H4 (cell line): ENCODE measurements at places on chromosomes 3 and 15. TPM values are rescaled to one million over a fixed set of nuclear protein-coding genes. Genes with fewer than 3 reads are reported as not detected.

DNA sequence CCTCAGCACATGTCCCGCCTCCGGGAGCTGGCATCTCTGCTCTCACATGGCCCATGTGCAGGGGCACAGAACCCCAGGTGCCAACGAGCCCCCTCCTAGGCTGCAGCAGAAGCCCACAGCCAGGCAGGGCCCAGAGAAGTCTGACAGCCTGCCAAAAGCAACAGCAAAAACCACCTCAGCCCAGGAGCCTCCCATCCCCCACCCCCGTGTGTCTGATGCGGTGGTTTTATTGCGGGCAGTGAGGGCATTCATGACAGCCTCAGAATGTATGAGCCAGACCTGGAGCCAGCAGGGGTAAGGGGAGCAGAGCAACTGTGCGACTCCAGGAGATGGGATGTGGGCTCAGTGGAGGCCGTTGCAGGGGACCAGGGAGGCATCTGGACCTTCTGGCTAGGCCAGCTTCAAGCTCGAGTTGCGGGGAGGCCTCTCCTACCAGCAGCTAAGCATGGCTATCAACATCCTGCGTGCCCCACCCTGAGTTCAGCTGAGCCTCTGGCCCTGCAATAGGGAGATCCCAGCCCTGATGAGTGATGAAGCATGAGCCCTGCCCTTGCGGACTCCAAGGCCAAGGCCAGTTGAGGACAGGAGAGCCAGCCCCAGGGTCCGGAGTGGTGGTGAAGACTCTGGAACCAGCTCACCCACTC lies 52.5 kb downstream of the CYP11A1 start:
- peak; percentile 41 for DNase-seq

The ZIC1 gene
- 20.8 and 34.1 TPM in 2 replicates for total RNA-seq

DNA sequence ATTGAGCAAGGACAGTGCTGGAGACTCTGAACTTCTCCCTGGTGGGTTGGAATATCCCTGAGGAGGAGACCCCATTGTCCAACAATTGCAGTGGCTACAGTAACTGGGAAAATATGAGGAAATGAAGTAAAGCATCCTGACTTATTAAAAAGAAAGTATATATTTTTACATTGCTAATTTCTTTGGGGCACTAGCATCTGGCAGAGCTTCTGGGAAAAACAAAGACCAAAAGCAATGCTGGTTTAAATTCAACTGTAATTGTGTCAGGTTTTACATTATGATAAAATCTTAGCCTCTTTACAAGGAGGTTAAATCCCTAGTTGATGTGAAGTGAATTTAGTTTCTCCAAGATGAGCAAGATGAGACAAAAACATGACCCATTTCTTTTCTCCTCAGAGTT lies 454.0 kb upstream of the RBMS3 start:
- DNase-seq = no peak

DNA sequence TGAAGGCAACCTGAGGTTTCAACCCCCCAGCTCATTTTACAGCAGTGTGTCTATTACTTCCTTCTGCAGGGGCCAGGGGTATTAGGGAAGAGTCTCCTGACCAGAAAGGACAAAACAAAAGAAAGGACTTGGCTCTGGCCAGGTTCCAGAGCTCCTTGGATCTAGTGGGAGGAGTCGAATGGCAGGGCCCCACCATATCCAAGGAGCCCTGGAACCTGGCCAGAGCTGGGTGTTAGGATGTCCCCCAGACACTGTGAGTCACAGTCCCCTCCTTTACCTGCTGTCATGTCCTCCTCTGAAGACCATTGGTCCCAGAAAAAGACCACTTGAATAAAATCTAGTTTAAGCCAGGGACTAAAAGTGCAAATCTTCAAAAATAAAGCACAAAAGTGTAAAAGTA lies 113.2 kb downstream of the EEFSEC start:
- DNase-seq = no peak

- no peak for DNase-seq
Measured at GRCh38 chr3:1197051-1197450, 104.2 kb downstream of the CNTN6 start.

The IQCH gene
- 0.43 and 1.4 TPM in 2 replicates for total RNA-seq

DNA sequence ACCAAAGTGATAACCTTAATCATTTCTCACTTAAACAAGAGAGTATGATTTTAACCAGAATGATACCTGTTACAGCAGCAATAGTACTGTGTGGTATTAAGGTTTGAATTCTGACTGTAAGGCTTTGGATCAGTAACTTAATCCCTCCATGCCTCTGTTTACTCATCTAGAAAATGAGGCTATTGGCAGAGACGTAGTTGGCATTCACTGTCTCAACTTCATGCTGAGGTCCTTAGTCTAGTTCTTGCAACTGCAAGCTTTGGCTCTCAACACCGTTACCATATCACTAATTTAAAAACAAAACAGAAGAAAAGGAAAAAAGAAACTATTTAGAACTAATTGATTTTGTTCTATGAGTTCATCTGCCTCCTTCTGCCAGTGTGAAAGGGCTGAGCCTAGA lies 875.4 kb downstream of the MCTP2 start:
- no peak for DNase-seq

The SEMA7A gene
- total RNA-seq = 0.53 and 0.91 TPM in 2 replicates

The GOLGA8H gene
- total RNA-seq = 0.46 TPM in 1 of 2 replicates, not detected in the other

- no peak for DNase-seq
Measured at GRCh38 chr3:27986234-27986879, 255.1 kb upstream of the CMC1 start.

DNA sequence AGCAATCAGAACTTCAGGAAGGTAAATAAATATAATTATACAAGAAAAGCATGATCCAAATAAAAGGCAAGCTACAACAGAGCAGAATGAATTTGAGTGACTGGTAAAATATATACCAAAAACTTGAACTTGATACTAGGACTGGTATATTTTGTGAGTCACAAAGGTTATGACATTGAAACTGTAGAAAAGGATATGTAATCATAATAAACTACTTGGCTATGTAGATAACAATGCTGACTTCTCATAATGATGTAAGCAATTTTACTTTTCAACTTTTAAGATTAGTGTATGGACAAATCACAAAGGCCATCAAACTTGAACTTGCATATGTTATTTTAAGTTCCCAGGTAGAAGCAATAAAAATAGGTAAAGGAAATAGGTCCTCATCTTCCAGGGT lies 384.5 kb upstream of the NECTIN3 start:
- no peak for DNase-seq

- no peak for DNase-seq
Measured at GRCh38 chr3:49238274-49239127, 38.5 kb downstream of the C3orf62 start.

GRCh38 chr15:74131628-74132413 lies 1.4 kb downstream of the ISLR2 start:
- DNase-seq = no peak

The OXTR gene
- total RNA-seq = 0.12 and 0.27 TPM in 2 replicates

DNA sequence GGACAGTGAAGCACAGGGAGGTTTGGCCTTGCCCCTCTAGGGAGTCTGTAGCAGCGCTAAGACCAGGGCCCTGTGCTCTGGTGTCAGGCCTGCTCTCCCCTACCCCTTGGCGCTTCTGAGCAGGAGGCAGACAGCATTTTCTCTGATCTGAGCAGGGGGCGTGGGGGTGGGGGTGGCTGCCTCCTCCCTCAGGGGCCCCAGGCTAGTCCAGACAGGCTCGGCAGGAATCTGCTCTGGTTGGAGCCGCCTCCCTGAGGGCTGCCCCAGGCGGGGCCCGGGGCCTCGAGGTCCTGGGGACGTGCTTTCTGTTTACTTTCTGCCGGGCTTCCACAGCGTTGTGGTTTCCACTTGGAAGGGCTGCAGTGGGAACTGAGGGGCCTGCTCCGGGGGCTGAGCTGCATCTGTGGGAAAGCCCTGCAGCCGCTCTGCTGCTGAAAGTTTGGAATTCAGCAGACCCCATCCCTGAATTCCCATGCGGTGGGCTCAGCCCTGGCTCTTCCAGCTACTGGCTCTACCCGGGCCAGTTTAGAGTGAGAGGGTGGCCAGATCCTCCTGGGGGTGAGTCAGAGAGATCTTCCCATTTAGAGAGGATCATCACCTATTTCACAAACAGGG lies 105.4 kb downstream of the LINGO1 start:
- DNase-seq = peak; percentile 45

The TMEM212 gene
- not detected in 2 replicates for total RNA-seq

DNA sequence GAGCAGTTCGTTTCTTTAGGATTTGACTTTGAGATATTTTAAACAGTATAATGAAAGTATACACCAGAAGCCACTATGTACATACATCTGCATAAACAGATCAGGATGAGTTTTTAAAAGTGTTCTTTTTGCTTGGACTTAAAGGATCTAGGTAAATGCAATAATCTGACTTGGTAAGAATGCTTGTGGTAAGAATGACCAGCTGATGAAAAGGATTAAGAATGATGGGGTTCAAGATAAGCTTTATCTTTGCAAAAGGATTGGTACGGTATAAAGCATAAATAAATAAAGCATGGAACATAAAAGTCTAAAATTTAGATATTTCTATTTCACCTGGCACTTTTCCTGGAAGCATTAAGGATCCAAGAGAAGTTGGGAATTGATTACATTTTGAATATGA lies 9.8 kb upstream of the MME start:
- no peak for DNase-seq

DNA sequence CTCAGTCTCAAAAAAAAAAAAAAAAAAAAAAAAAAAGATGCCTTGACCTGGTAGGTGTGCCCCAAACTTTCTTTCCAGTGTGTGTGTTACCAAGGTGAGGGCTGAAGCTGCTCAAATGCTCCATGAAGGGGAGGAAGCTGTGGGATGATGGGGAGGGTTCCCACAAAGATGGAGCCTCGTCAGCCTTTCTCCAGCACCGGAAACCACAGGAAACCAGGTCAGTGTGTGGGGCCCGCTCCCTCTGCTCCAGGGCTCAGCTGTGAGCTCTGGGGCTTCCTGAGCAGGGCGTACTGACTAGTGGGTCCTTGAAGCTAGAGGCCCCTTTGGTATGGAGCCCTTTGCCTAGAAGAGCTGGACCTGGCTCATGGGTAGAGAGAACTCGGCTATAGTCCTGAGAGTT lies 681 bp upstream of the IL17RE start:
- no peak for DNase-seq

The CDCP1 gene
- 0.12 and 0.31 TPM in 2 replicates for total RNA-seq

The TMEM207 gene
- not detected in 2 replicates for total RNA-seq

GRCh38 chr15:101531170-101531569 lies 41.7 kb upstream of the PCSK6 start:
- no peak for DNase-seq

The CIDEC gene
- not detected in 2 replicates for total RNA-seq

DNA sequence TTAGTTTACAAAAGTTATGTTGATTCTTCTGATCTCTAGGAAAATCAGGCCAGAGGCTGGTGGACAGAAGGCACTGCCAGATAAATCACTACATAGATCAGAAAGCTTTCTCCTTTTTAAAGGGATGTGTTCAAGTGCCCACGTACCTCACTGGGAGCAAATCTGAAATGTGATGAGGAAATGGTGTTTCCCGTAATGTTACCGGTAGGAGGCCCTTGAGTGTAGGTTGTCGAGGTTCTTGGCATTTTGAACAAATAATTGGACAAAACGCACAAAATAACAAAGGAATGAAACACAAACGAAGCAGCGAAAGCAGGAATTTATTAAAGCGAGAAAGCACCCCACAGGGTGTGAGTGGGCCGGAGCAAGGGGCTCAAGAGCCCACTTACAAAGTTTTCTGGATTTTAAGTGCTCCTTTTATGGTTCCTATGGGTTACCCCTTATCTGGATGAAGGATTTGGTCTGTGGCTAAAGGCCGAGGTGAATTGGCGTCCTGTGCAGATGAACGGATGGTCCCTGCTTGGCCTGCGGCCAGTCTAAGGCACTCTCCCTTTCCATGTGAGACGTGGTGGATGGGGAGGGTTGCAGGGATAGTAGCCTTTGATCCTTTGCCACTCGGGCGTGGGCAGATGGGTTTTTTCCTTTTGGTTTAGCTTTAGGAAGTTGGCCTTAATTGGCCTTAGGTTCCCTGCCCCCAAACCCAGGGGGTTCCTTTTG lies 1.0 kb downstream of the SNX1 start:
- peak; percentile 19 for DNase-seq

DNA sequence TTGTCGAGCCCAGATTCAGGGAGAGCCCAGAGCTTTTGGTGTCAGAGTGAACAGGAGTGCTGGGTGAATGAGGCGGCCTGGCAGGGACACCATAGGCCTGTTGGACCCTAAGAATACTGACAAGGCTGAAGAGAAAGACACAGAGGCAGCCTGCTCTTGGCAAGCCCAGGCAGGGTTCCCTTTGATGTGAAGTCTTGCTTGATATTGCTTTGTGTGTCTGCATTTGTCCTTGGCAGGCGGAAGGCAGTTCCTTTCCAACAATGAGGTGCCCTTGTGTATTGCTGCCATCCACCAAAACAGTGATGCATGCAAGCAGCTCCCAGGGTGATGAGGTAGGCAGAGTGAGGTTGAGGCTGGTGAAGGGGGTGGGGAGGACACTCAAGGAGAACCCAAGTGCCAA lies 152.7 kb upstream of the TSC22D2 start:
- no peak for DNase-seq
